ENCODE measurements at places on chromosomes 3 and 15.

- peak; percentile 78 for DNase-seq
These were observed 26.4 kb upstream of the PDE8A start for GRCh38 chr15:84955089-84955848.

GRCh38 chr3:176958560-176958959 lies 238.7 kb downstream of the TBL1XR1 start:
- DNase-seq = no peak

DNA sequence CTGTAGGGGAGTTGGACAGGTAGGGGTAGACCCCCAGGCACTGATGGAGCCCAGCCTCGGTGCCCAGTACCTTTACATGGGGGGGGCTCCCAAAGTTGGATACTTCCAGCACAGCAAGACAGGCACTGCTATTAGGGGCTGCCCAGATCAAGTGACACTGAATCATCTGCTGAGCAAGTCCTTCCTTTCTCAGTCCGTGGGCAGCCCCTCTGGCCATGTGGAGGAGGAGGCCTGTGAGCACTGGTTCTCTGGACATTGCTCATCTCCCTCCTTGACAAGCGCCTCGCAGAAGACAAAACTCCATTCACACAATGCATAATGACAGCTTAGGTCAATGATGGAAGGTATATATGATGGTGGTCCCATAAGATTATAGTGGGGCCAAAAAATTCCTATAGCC lies 35.7 kb downstream of the EEFSEC start:
- DNase-seq = no peak

DNA sequence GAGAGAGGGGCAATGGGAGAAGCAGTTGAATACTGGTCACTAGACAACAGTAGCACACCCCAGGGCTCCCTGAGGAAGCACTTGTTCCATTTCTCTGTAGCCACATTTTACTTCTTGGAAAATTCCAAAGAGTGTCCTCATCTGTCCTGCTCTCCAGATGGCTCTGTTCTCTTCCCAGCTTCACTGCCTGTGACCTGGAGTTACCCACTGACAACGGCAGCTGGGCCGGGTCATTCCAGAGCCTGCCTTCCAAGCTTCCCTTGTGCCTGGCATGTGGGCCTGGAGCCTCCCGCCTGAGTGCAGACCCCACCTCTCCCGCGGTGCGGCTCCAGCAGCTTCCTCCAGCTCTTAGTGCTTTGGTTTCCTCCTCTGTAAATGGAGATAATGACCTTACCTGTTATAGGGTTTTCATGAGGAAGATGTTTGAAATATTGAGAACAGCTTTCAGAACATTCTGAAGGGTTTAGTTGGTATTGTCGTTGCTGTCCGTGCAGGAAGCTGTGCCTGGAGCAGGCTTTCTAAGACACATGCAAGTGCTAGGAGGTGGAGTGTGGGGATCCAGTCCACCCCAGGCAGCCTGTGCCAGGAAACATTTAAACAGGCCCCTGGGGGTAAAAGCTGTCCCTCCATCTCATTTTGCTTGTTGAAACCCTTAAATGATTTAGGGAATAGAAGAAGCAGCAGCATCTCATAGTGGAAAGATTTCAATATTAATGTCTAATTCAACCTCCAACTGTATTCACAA lies 24.8 kb downstream of the EFCC1 start:
- DNase-seq = no peak
